ENCODE measurements at places on chromosomes 16 and 17. TPM values are rescaled to one million over a fixed set of nuclear protein-coding genes. Genes with fewer than 3 reads are reported as not detected.
A peak's percentile ranks its signal among the peaks of the same experiment; 100 is the strongest.

MT1F gene
- total RNA-seq, result 3.6 TPM

ORC6 gene
- total RNA-seq, result 44.4 TPM

PRSS8 gene
- 0.79 TPM for total RNA-seq

ETV4 gene
- 1.4 TPM for total RNA-seq

TPSG1 gene
- total RNA-seq, result not detected

MMP15 gene
- total RNA-seq, result 194 TPM

SRR gene
- 14.2 TPM for total RNA-seq

KRT32 gene
- 0.19 TPM for total RNA-seq

NPW gene
- total RNA-seq, result 8.2 TPM

TBC1D3I gene
- 2.8 TPM for total RNA-seq

SLC22A31 gene
- total RNA-seq, result 3.9 TPM

PPP1R1B gene
- 22.4 TPM for total RNA-seq

C1QL1 gene
- total RNA-seq, result 1.3 TPM

- peak; percentile 94 for DNase-seq
These were observed at the start of gene EPOP for GRCh38 chr17:38674749-38675615. Gene EPOP, minus strand, starts transcription at chr17:38674957. Its CDS starts 462 bp downstream, at chr17:38674495.

GRCh38 chr16:60815865-60816264 lies 1220.4 kb downstream of the CDH8 start:
- DNase-seq, result no peak

DNA sequence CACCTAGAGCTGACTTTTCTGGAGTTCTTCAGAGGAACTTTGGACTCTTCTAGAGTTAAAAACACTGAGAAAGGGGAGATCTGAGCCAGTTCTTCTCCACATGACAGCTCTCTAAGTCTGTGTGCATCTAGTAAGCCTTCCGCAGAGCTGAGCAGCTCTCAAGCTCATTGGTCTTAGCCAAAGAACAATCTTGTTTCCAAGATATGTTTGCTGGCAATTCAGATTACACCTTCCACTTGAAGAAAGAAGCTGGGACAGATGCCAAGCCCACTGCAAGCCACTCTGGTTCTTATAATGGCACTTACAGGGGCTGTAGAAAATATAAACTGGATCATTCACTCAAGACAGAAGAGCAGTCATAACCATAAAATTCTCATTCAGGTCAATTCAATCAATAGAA lies 134.1 kb upstream of the TOX3 start:
- DNase-seq, result no peak

GRCh38 chr17:34356194-34356593 lies at the start of gene CCL13:
Gene CCL13, plus strand, starts transcription at chr17:34356480. Its CDS starts 47 bp downstream, at chr17:34356527.
- DNase-seq, result no peak

DNA sequence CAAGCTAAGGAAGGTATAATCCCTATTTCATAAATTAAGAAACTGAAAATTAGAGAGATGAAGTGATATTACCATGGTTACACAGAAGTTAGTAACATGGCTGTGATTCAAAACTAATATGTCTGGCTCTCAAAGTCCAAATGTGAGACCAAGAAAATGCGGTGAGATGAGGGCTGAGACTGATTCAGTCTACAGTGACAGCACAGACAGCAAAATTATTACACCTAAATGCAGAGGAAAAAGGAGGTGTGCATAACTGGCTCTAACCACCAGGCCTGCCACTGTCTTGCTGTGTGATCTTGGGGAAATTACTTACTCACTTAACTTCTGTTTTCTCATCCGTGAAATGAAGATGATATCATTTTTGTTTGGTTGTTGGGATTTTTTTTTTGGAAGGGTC lies 270.0 kb upstream of the SOX9 start:
- no peak for DNase-seq

DNA sequence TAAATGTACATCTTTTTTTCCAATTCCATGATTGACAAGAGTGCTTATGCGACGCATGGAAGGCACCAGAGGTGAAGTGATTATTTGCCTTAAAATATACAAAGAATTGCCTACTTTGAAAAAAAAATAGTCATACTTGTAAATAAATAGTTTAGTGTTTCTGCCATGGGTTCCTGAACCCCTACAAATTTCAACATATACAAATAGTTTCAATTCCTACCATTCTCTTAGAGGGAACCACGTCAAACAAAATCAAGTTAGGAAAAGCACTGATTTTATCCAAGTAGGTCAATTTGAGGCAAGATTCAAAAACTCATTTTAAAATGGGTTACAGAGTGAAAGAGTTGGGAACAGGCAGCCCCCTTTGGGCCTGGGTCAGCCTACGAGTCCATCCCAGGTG lies 11.7 kb downstream of the CMTM3 start:
- DNase-seq, result no peak

GRCh38 chr16:3152277-3152990 lies 17.6 kb downstream of the ZNF213 start:
- DNase-seq, result peak; percentile 94

- DNase-seq, result peak; percentile 72
These were observed 53.7 kb downstream of the SNX20 start for GRCh38 chr16:50627419-50627818.

- DNase-seq, result no peak
These were observed 19.7 kb upstream of the MEIOC start for GRCh38 chr17:44636562-44636961.

- no peak for DNase-seq
These were observed 45.4 kb upstream of the BRD7 start for GRCh38 chr16:50414152-50414551.

DNA sequence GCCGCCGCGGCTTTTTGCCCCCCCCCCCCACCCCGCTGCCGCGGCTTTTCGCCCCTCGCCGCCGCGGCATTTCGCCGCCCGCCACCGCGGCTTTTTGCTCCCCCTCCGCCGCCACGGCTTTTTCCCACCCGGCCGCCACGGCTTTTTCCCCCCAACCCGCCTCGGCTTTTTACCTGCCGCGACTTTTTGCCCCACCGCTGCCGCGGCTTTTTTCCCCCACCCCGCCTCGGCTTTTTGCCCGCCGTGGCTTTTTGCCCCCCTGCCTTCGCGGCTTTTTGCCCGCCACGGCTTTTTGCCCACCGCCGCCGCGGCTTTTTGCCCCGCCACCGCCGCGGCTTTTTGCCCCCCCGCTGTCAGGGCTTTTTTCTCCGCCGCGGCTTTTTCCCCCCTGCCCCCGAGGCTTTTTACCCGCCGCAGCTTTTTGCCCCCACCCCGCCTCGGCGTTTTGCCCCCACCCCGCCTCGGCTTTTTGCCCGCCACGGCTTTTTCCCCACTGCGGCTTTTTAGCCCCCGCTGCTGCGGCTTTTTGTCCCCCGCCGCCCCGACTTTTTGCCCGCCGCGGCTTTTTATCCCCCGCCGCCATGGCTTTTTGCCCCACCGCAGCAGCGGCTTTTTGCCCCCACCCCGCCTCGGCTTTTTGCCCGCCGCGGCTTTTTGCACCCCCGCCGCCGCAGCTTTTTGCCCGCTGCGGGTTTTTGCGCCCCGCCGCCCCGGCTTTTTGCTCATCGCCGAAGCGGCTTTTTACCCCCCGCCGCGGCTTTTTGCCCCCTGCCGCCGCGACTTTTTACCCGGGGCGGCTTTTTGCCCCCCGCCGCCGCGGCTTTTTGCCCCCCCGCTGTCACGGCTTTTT lies 527.8 kb upstream of the WSB1 start:
- DNase-seq, result no peak

- DNase-seq, result no peak
These were observed 13.9 kb downstream of the TCF25 start for GRCh38 chr16:89887243-89887642.

DNA sequence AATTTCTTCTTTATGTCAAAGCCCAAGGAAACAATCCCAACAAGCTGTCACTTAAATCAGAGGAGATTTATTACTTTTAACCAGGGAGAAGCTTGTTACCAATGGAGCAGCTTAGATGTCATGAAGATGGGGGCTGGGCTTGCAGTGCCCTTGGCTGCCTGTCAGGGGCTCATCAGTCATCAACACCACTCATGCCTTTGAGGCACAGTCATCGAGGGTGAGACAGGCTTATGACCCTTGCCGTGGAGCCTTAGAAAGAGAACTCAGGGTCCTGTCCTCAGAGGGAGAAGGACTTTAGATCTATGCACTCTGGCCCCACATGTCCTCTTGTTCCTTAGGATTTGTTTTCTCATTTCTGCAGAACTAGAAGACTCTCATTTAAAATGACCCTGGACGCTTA lies 318.3 kb downstream of the CBLN1 start:
- no peak for DNase-seq

DNA sequence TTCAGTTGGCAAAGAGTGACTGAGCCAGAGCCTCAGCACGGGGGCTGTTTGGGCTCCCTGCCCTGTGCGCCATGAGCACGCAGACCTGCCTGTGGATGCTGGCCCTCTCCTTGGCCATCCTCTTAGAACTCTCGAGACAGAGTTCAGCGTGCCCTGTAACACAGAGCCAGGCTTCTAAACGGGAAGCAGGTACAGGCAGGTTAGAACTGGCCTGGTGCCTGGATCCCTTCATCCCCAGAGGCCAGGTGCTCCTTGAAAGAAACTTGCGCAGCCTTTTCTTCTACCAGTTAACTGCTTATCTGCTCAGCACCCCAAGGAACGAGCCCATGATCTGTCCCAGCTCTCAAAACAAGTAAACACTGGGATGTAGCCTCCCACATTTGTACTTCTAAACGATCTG lies 6.9 kb downstream of the CCNF start:
- DNase-seq, result no peak

DNA sequence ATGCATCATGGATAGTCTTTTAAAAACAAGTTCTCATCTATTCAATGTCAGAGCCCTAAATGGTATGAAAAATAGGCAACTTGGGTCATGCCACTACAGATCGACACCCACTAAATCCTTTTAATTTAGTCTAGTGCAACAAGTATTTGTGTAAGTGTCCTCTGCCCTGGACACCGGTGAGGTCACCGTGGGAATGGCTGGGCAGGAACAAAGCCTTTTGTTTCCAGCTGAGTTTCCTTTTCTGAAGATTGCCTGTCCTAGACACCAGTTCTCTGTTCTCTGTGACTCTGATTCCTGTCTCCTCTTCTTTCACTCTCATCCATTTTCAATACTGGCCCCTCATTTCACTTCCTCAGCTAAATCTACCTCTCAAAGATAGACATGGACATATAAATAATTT lies 446.5 kb downstream of the MAF start:
- no peak for DNase-seq

- peak; percentile 6 for DNase-seq
These were observed 74.6 kb downstream of the N4BP1 start for GRCh38 chr16:48535369-48535787.

GRCh38 chr17:46179375-46179999 lies 13.7 kb downstream of the KANSL1 start:
- DNase-seq, result no peak

DNA sequence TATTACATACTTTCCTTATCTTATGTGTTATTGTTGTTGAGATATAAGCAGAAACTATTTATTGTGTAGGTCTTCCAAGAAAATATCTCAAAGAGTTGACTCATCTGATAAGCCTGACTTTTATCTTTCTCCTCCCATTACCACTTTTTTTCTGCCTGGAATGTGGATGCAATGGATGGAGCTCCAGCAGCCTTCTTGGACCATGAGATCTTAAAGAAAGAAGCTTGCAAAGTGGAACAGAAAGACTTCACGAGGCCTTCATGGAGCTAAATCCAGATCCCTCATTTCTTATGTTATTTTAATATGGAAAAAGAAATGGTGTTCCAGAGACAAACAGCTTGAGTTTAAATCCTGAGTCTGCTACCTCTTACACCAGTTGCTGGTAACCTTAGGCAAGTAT lies 237.6 kb upstream of the FOXF1 start:
- no peak for DNase-seq

- DNase-seq, result no peak
These were observed 10.8 kb upstream of the USP31 start for GRCh38 chr16:23160082-23160481.

Data from testis (tissue), 5 donors.